CD4-positive, alpha-beta T cell (primary cell): ENCODE measurements at places on chromosomes 3 and 15. TPM values are rescaled to one million over a fixed set of nuclear protein-coding genes. Genes with fewer than 3 reads are reported as not detected.

GRCh38 chr3:39090922-39091321 is 16.5 kb downstream of the GORASP1 start:
- no peaks in the 10 kb centered on the region for H3K27me3 ChIP-seq
- no peaks in the 10 kb centered on the region for H3K4me1 ChIP-seq
- no peak for DNase-seq
- H3K27ac ChIP-seq: no peak overlapping the region

Gene C2CD4A
- total RNA-seq: 0.34 TPM

GRCh38 chr15:72306211-72306785 is 13.7 kb downstream of the CELF6 start:
- no peak overlapping the region for H3K27ac ChIP-seq
- H3K4me1 ChIP-seq: peaks cover 11% of the 10 kb centered on the region
- no peak overlapping the region for H3K4me3 ChIP-seq
- no peaks in the 10 kb centered on the region for H3K36me3 ChIP-seq
- DNase-seq: peak; percentile 29

Gene HLTF
- 3.3 TPM for total RNA-seq

DNA sequence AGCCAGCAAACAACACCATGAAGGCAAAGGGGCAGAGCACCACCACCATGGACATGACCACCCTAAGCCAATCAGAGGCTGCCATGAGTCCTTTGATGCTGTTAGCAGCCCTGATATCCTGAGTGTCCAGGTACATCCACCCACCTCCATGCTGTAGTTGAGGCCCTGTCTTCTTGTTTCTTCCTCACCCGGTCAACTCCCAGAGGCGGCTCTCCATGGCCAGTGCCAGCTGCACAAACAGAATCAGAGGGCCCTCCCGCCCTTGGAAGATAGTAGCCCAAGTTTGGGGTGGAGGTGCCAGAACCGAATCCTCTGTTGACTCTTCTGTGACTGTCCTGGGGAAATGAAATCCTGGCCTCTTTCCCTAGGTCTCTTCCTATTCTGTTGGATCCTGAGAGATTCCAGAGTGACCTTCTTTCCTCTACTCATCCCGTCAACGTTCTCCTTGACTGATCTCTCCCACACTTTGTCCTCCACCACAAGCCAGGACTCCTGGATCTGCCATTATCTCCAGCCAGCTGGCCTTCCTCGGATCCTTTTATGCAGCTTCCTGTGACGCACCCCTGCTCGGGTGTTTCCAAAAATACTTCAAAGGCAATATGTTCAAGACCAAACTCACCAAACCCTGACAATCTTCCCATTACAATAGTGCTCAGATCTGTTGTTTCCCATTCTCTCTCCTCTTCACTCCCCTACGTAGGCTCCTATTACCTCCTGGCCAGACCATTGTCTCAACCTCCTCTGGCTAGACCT is 45.4 kb upstream of the DLG1 start:
- H3K27ac ChIP-seq: no peak overlapping the region
- no peak for DNase-seq

DNA sequence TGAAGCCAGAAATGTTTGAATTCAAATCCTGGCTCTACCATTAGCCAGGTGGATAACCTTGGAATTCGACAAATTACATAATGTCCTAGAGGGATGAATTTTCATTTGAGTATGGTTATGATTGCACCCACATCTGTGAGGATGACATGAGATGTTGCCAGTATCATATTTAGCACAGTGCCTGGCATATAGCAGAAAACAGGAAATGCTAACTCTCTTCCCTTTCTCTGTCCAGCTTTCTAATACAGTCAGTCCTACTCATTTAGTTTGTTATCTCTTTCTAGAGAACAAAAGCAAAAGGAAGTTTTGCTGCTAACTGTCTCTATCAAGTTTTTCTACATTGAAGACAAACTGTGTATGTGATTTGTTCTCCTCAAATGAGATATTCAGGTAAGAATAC is 231.7 kb downstream of the CPNE4 start:
- no peaks in the 10 kb centered on the region for H3K36me3 ChIP-seq
- no peaks in the 10 kb centered on the region for H3K4me1 ChIP-seq
- H3K27ac ChIP-seq: no peak overlapping the region
- H3K4me3 ChIP-seq: no peak overlapping the region
- no peak for DNase-seq

DNA sequence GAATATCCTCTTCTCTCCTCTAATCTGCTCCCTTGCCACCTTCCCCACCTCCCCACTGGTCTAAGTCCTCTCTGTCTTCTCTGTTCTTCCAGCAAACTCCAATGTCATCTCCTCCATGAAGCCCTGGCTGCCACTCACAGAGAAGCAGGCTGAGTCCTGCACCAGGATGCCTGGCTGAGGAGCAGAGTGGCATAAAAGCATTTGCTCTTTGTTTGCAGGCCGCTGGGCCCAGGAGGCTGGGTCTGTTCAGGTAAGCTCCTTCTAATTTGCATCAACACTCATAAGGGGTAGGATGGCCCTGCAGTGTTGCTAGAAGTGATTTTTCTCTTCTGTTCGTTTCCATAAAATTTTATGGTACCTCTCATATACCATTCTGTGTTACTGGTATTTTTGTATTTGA is 43.2 kb upstream of the KLHL25 start:
- no peak for DNase-seq
- H3K4me3 ChIP-seq: no peak overlapping the region
- no peaks in the 10 kb centered on the region for H3K27me3 ChIP-seq
- no peaks in the 10 kb centered on the region for H3K36me3 ChIP-seq
- no peak overlapping the region for H3K27ac ChIP-seq
- peaks cover 10% of the 10 kb centered on the region for H3K4me1 ChIP-seq

GRCh38 chr15:31488437-31489204 is 162.0 kb downstream of the KLF13 start:
- H3K36me3 ChIP-seq: no peaks in the 10 kb centered on the region
- no peak for DNase-seq
- H3K27me3 ChIP-seq: no peaks in the 10 kb centered on the region
- H3K27ac ChIP-seq: no peak overlapping the region
